ENCODE measurements at places on chromosomes 11 and 22. TPM values are rescaled to one million over a fixed set of nuclear protein-coding genes. Genes with fewer than 3 reads are reported as not detected.

DNA sequence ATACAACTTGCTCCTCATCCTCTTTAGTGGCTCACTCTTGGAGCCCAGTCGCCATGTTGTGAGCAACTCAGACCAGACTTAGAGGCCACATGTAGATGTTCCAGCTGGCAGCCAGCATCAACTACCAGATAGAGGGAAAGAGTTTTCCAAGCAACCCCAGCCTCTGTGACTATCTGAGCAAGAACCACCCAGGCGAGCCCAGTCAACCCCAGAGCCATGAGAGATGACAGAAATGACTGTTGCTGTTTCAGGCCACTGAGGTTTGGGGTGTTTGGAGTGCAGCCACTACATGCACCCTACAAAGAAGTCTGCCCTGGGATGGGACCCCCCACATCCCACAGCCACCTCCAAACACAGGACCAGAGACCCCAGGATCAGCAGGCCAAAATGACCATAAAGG is 24.8 kb upstream of the CLDN5 start:
- DNase-seq, result no peak

The ANGPTL5 gene
- not detected for total RNA-seq

The OR5B21 gene
- total RNA-seq, result not detected

The ARHGAP32 gene
- 12.4 TPM for total RNA-seq

The POU2AF2 gene
- total RNA-seq, result not detected

DNA sequence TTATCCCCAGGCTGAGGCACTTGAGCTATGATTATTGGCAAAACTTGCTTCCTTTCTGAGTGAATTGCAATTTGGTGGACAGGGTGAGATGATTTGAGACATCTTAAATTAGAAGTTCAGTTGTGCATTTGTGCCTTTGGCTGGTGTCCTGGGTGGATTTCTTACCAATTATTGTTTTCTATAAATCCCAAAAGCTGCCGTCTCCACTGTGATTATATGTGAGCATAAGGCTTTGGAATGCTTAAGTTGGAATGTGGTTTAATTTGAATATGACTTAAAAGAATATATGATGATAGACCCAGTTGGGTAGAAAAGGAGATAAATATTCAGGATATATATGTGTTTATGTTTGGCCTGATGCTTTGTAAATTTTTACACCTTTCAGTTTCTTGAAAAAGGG is 70.0 kb downstream of the EXT2 start:
- DNase-seq, result no peak

- no peak for DNase-seq
Measured at GRCh38 chr11:94271885-94272372, 32.5 kb upstream of the IZUMO1R start.

DNA sequence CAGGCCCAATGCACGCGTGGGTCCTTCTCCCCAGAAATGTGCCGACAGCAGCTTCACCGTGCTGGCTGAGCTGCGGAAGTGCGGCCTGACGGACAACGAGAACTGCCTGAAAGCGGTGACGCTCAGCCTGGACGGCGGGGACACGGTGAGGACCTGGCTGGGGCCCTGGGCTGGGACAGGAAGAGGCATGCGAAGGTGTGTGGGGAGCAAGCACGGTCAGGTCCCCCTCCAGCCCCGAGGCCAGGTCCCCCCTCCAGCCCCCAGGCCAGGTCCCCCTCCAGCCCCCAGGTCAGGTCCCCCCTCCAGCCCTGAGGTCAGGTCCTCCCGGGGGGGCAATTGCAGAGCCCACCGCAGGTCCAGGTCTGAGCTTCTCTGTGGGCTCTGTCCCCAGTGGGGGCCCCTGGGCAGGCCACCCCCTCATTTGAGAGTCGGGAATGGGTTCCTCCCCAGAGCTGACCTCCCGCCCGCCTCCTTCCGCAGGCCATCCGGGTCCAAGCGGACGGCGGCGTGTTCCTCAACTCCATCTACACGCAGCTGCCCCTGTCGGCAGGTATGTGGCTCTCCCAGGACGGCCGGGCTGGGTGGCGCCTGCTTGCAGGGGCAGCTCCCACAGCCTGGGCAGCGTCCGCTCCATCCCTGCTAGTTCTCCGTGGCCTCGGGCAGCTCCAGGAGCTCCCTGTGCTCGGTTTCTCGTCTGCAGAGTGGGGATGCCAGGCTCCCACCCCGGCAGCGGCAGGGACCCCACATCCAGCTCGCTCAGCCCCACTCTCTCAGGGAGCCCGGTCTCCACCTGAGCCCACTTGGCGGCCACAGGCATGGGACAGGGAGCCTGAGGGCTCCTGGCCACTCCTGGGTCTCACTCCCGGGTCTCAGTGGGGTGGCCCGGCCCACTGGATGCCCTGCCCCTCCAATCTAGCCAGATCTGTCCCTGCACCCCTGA is 7.9 kb downstream of the MUC5B start:
- DNase-seq, result no peak

- no peak for DNase-seq
Measured at GRCh38 chr11:134398079-134398444, 14.0 kb downstream of the B3GAT1 start.

DNA sequence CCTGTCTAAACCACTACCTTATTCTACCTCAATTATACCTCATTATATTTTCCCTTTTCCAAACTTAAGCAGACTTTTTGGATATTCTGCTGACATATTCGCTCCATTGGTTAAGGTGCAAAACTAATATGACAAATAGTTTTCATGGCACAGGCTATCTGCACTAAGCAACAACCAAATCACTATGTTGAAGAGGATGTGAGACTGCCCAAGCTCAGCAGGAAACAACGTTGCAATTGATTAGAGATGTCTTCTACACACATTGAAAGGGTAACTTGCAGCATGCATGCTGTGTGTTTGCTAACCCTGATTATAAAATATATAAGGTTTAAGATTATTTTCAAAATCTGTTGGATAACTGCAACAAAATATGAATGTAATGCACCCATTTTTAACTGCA is 61.6 kb downstream of the STK33 start:
- DNase-seq, result no peak

- DNase-seq, result no peak
Measured at GRCh38 chr22:20979243-20979809, 2.8 kb upstream of the LZTR1 start.

GRCh38 chr22:46749682-46750529 is 11.9 kb upstream of the CERK start:
- no peak for DNase-seq

DNA sequence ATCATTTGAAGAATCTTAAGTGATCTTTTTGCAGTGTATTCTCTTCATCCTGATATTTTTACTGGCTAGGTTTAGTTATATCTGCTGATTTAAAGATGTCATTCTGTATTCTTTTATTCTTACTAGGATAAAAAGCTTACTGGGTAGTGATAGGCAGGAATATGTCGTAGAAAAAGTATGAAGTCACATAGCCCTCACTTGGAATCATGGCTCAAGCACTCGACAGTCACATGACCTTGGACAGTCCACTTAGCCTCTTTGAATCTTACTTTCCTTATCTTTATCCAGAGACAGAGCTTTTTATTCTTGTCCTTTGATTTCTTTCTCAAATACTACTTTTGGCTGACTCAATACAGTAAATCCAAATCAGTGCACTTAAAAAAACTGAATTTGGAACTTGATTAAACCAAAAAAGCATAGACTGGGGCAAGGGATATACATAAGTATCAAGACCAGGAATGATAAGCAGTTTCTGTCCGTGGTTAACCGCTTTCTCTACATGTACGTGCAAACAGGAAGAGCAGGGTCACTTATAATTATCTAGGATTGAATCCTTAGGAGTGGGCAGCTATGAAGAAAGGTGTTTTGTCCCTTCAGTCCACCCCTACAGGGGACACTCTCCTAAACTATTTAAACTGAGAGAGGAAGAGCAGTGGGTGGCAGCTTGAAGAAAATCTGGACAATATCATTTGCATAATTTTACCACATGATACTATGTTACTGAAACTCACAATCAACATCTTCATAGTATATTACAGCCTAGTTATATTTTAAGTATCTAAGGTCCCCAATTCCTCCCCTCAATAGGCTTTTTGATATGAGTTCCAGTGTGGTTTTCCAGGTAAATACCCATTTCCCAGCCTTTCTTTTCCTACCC is 8.0 kb downstream of the MMP7 start:
- DNase-seq, result no peak

- no peak for DNase-seq
Measured at GRCh38 chr22:43337385-43337784, 5.8 kb downstream of the SCUBE1 start.

The GDPD5 gene
- total RNA-seq, result 6.5 TPM

DNA sequence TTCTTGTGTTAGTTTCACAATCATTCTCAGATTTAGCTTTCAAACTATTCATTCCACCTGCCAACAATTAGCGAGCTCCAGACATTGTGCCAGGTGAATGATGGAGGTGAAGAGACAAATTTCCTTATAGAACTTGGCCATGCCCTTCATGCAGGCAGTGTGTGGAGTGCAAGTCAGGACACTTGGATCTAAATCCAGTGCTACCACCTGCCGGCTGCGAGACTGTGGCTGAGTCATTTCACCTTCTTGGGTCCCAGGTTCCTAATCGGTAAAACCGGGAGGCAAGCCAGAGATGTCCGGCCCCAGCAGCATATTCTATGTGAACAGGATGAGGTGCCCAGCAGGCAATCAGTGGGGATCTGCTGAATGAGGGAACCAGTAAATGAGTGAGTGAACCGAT is 18.6 kb upstream of the EHF start:
- no peak for DNase-seq

- DNase-seq, result peak; percentile 26
Measured at GRCh38 chr11:61679893-61680621, at the start of gene DAGLA. Gene DAGLA, plus strand, starts transcription at chr11:61680391. Its CDS starts 39,765 bp downstream, at chr11:61720156.

DNA sequence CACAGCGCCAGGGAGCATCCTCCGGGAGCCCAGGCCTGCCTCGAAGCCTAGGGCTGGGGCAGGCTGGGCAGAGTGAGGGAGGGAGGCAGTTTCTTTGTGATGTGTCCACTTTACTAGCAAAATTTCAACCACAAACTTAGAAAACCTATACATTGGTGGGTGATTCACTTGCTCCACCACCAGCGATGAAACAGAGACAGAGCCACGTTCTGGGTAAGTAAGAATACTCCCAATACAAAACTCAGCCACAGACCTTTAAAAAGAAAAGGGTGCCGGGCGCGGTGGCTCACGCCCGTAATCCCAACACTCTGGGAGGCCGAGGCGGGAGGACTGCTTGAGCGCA is 22.3 kb downstream of the CDKN1C start:
- no peak for DNase-seq

DNA sequence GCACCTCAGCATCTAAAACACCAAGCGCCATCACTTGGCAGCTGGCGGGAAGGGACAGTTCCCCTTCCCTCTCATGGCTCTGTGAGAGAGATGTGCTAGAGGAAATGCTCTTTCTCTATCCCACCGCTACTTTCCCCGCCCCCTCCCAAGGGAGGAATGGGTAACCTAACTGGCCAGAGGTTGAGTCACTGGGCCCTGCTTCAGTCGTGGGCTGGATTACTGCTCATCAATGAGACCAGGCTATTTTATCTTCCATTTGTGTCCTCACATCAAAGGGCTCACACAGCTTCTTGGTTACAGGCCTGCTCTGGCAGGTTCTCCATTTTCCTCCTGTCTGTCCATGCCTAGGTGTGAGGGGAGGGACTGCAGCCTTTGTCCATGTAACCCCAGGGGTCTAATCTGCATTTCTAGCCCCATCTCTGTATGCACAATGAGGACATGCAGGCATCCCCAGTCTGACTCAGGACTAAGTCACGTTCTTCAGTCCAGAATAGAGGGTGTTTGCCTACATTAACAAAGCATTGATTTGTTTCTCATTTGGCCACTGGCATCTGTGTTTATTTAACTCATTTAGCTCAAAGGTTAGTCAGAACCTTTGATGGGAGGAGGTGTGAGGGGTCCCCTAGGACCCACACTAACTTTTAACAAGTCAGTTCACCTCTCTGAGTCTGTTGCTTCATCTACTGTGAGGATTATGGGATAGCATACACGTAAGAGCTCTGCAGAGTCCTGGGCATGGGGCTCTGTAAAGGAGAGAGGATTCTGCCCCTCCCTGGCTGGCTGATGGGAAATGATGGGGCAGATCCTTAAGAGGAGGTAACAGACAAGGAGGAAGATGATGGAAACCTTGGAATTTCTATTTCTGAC is 99.1 kb downstream of the XRRA1 start:
- DNase-seq, result no peak

GRCh38 chr11:69376155-69377028 is 82.4 kb downstream of the MYEOV start:
- DNase-seq, result no peak

Data from NCI-H460 (cell line).